ENCODE measurements at places on chromosomes 1 and 21.

DNA sequence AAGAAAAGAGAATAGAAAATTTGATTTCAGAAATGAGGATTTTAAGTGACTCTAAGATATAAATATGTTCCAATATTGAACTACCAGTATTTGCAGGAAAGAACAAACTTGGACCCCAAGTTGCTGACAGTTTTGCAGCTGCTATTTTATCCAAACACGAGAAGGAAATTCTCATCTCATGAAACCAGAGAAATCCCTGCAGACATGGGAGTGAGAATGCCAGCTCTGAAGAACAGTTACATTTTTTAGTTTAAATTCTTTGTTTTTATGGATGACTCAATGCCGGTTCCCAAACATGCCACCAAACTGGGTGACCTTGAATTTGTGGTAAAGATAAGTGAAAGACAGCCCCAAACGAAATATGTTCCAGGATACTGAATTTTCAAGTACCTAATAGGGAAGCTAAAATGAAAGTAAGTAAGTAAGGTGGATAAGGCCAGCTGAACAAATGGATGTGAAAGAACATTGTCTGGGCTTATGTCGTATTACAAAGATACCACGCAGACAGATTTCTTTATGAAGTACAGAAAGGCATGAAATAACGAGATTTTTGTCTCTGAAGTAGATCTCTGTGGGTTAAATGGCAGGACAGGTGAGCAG is 19.9 kb downstream of the TLR5 start:
- no peak for DNase-seq

- no peak for DNase-seq
These were observed 247.6 kb downstream of the TGFB2 start for GRCh38 chr1:218592688-218593087.

GRCh38 chr1:107545879-107546278 is 405.0 kb downstream of the NTNG1 start:
- no peak for DNase-seq

GRCh38 chr1:226887006-226887405 is 16.6 kb downstream of the PSEN2 start:
- DNase-seq = no peak

- DNase-seq = no peak
These were observed 130.5 kb downstream of the ETS2 start for GRCh38 chr21:38936240-38936639.

DNA sequence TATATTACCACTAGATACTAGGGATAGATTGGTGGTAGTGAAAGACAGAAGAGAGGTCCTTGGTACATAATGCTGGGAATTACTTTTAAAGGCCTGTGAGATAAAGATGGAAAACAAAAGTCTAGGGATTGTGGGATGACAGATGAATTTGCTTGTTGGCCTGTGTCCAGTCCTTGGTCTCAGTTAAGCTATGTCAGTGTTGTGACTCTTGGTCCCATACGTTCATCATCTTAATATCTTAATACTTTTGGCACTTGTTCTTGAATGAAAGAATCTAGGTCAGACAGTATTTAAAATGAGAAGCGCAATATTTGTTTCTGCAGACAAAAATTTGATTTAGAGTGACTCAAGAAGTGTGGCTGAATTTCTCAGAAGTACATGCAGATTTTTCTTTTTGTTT is 7.6 kb downstream of the RPL5 start:
- no peak for DNase-seq

DNA sequence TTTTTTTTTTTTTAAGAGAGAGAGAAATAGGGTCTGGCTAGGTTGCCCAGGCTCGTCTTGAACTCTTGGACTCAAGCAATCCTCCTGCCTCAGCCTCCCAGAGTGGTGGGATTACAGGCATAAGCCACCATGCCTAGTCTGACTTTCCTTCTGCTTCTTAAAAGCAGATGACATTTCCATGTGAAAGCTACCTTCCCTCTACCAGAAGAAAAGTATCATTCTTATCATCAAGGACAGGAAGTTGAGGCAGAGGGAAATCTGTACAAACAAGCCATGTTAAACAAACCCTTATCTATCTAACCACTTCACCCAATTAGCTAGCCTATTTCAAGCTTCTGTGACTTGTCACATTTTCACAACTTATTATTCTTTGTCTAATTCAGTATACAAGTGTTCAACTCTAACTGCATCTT is 54.8 kb downstream of the SAMSN1 start:
- DNase-seq = no peak

- no peak for DNase-seq
These were observed 41.0 kb downstream of the GATAD2B start for GRCh38 chr1:153881751-153882150.

All from CD4-positive, alpha-beta T cell treated with Interleukin-15 for 1 hour (primary cell).